Forelimb muscle (tissue), 1 donor: ENCODE measurements at places on chromosomes 12 and 14.

- no peak for DNase-seq
Measured at GRCh38 chr14:38250331-38250730, 5.6 kb downstream of the CLEC14A start.

DNA sequence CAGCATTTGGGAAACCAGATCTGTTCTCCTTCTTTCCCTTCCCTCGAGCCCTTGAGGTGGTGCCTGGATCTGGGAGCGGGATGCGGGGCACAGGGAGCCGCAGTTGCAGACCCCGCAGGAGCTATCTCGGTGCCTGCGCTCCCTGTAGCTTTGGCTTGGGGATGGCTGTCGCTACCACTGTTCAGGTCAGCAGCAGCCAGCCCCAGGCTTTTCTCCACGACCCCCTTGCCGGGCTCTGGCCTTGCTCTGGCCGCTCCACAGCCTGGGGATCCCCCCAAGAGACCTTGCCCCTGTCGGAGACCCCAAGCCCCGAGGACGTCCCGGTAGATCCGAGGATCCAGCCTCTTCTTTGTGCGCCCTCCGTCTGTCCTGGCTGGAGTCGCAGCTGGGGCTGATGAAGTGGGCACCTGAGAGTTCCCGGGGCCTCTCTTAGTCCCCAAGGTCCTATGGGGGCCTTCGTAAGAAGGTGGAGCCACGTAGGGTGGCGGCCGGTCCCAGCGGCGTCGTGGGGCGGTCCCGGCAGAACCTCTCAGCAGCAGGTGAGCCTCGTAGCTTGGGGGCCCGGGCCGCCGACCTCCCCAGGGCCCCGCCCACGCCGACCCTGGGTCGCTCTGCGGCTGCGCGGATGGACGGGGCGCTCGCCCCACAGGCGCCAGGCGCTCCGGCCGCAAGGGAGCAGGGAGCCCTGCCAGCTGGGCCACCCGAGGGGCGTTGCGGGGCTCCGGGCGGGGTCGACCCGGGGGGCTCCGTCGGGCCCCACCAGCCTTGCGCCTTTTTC lies 1.3 kb downstream of the DDN start:
- no peak for DNase-seq

DNA sequence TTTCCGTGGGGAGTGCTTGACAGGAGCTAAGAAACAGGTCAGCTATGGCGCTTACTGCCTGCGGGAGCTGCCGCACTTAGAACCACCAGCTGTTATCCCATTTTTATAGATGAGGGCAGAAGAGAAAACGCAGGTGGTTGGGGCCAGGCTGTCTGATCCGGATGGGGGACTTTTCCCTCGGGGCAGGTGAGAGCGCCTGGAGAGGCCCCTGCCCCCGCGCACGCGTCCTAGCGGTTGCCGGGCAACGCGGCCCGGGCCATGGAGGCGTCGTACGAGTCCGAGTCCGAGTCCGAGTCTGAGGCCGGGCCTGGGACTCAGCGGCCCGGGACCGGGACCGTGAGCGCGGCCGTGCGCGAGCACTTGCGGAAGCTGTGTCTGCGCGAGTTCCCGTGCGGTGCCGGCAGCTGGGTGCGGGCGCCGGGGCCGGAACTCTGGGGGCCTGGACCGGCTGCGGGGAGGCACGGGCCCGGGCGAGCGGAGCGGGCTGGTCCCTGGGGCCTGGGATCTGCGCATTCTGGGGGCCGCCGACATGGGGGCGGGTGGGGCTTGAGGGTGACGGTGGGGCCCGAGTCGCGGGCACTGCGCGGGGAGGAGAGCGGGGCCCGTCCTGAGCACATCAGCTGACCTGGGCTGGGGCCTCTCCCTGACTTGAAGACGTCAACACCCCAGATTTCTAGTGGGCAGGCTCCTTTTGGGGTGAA lies at the start of gene LRRC43:
Gene LRRC43 (plus strand): TSS at position 237 of the 701 bp plus-strand sequence. CDS start 22 bp downstream, at position 259.
- no peak for DNase-seq

GRCh38 chr12:78697817-78698415 lies 166.7 kb upstream of the SYT1 start:
- DNase-seq = no peak

GRCh38 chr14:89284333-89285058 lies 132.5 kb downstream of the FOXN3 start:
- no peak for DNase-seq

DNA sequence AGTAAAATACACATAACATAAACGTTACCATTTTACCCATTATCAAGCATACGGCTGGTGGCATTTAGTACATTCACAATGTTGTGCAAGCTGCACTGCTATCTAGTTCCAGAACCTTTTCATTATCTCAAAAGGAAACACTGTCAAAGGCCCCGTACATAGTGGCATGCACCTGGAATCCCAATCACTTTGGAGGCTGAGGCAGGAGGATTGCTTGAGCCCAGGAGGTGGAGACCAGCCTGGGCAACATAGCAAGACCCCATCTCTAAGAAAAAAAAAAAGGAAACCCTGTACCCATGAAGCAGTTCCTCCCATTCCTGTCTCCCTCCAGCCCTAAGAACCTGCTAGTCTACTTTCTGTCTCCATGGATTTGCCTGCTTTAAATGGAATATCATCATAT lies 7.4 kb upstream of the HVCN1 start:
- no peak for DNase-seq

DNA sequence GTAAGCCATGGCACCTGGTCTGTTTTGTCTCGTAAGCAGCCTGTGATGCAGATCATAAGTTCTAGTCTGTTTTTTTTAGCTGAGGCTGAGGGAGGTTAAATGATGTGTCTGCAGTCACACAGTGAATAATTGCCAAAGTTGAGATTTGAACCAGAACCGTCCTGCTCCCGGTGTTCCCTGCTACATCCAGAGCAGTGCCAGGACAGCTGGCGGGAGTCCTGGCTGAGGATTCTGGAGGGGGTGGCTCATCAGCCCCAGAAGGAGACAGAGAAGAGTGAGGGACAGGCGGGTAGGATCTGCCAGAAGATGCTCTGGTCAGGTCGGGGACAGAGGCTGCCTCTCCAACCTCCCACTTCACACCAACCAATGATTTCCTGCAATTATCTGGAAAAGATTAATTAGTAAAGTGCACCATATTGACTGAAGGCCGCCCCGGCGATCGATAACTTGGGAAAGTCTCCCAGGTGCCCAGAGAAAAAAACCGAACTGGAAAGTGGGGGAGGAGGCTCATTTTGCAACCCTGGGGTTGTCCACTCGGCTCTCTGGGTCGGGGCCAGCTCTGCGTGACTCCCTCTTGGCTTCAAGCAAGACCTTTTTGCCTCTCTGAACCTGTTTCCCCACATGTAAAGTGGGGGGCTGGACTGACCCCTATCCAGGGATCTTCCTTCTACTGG lies 42.1 kb downstream of the MVK start:
- no peak for DNase-seq

DNA sequence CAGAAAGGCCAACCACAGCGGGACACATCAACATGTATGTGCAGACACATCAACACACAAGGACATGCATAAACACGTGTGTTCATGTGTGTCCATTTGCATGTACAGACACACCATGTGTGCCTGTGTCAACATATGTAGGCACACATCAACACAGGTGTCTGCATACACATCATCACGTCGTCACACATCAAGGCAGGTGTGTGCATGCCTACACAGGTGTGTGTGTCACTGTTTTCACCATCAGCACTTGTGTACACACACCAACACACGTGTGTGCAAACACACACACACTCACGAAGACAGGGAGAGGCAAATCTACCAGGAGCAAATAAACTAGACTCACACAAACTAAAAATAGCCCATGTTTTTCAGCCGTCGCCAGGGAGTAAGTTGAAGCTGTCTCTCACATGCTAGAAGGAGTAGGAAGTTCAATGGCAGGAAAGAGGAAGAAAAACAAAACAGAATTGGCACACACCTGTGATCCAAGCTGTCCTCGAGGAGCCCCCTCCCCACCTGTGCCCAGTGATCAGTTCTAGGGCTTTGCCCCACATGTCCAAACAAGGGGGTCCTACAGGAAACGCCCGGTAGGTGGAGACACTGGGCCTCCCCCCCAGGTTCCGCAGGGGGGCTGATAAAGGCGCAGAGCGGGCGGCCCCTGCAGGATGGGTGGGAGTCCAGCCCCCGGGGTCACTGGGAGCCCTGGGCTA lies 7.4 kb downstream of the SCARB1 start:
- no peak for DNase-seq
